T-helper 2 cell treated with Interferon-gamma antibody and Interleukin-4, amounts not matched to agents 5 μg/mL and 100 μg/mL, for 36 hours (primary cell): ENCODE measurements at places on chromosomes 11 and 22.

DNA sequence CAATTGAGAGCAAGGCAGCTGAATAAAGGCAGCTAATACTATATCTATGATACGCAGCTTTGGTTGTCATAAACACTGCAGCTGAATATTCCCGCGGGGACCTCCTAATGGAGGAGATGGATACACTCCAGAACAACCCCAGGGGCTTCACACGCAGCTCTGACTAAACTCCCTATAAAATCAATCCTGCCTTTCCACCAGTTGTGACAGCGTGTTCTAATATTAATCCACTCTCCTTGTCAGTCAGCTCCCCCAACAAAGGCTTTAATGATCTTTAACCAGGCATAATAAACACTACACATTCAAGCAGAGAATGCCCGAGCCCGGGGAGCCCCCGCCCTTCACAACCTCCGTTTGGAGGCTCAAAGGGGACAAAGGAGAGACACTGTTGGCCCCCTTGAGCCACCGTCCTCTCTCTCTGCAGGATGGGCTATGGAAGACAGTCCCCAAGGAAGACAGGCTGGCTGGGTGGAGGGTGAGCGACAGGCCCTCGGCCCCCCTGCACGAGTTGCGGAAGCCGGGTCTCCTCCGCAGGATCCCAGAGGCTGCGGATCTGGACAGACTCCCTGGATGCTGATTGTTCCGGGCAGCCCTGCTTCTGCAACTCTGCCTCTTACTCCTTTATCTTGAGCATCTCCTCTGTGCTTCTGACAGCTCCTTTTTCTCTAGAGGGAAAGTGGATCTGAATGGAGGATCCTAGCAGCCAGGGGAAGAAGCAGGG is 565.2 kb downstream of the BUD13 start:
- no peak for DNase-seq

GRCh38 chr11:2531277-2531986 is 86.6 kb downstream of the KCNQ1 start:
- DNase-seq, result peak; percentile 47

- DNase-seq, result no peak
Measured at GRCh38 chr11:1738380-1738779, 12.0 kb downstream of the IFITM10 start.

GRCh38 chr11:14676068-14676467 is 32.5 kb downstream of the PDE3B start:
- DNase-seq, result no peak

DNA sequence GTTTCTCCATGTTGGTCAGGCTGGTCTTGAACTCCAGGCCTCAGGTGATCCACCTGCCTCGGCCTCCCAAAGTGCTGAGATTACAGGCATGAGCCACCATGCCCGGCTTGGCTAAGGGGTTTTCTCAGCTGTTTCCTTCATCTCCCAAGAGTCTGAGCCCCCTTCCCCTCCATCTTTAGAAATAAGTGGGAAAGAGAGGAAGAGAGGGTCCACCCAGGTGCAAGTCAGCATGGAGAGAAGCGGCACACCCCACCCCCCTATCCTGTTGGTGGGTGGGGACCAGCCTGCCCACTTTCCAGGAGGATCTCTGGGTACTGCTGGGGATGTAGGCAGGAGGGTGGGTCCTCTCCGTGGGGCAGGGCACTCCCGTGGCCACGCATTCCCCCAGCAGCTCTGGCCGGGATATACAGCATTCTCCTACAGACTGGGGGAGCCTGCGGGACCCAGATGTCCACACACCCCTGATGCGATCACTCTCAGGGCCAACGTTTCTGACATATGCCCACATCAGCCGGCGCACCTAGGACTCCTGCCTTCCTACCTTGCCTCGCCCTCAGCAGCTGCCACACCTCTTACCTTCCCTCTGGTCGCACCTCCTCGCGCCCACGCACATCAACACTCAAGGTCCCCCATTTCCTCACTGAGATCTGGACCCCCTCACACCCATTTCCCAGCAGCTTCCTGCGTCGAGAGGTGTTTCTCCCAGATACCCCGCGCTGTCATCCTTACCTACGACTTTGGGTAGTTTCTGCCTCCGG is 8.9 kb downstream of the SCARF2 start:
- DNase-seq, result no peak

DNA sequence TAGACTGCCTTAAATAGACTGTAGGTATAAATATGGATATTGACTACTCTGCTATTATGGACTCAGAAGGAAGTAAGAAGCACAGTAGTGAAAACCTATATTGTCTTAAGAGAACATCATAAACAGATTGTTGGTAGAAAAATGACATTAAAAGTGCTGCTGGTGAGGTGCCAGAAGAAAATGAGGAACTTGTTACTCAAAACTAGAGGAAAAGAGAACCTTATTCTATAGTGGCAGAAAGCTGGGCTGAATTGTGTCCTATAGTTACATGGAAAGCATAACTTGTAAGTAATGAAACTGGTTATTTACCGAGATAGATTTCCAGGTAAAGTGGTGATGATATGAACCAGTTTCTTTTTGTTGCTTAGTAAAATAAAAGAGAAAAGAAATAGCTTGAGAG is 109.7 kb upstream of the CTSC start:
- no peak for DNase-seq

DNA sequence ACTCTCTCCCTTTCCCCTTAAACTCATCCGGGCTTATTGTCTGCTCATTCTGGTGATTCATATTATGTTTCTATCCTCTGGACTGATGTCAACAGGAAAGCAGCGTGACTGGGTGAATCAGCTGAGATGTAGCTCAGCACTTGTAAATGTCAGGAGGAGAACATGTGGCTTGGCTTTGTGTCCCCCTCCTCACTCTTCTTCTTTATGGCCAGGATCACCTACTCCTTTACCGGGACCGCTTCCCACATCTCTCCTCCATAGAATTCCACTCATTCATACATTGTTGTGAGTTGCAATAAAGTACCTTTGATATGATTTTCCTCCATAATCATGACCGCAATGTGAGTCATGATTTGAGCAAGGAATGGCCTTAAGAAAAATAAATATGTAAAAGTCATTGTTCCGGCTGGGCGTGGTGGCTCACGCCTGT is 15.8 kb upstream of the SYN3 start:
- DNase-seq, result no peak

DNA sequence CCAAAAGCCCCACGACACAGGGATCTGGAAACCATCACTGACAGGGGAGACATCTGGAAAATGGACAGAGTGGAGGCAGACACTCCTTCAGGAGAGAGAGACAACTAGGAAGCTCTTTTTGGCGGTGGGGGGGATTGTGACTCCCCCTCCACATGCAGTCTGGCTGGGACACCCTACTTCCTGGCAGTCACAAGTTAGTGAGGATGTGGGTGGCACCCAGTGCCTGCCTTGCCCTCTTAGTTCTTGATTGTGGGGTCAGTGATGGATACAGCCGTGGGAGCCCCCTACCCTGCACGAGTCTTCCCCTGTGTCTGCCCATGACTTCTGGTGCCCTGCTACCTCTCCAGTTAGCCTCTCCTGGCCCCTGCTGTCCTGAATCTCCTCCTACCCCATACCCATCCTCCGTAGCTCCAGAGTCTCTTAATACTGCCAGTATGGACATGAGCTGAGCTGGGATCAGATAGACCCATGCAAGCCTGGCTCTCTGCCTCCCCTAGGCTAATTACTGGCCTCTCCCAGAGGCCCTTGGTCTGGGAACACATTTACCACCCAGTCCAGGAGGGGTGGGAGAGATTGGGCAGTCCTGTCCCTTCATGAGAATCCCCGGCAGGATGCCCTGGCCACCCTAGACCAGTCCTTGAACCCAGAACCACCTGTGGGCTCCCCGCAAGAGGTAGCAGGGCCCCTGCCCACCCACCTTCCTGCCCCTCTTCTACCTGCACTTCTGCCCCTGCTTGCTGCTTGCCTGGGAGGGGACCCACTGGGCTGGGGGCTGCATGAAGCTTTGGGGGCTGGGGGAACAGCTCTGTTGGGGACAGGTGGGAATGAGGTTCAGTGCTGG is 22.8 kb downstream of the RHBDD3 start:
- DNase-seq, result no peak

GRCh38 chr22:24948356-24949202 is 2.1 kb upstream of the LHFPL7 start:
- DNase-seq, result no peak

DNA sequence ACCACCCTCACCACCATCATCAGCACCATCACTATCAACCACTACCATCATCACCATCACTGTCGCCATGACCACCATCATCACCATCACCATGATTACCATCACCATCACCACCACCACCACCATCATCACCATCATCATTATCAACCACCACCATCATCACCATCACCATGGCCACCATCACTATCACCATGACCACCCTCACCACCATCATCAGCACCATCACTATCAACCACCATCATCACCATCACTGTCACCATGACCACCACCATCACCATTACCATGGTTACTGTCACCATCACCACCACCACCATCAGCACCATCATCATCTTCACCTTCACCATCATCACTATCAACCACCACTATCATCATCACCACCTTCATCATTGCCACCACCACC is 183.4 kb downstream of the SHANK2 start:
- DNase-seq, result no peak

DNA sequence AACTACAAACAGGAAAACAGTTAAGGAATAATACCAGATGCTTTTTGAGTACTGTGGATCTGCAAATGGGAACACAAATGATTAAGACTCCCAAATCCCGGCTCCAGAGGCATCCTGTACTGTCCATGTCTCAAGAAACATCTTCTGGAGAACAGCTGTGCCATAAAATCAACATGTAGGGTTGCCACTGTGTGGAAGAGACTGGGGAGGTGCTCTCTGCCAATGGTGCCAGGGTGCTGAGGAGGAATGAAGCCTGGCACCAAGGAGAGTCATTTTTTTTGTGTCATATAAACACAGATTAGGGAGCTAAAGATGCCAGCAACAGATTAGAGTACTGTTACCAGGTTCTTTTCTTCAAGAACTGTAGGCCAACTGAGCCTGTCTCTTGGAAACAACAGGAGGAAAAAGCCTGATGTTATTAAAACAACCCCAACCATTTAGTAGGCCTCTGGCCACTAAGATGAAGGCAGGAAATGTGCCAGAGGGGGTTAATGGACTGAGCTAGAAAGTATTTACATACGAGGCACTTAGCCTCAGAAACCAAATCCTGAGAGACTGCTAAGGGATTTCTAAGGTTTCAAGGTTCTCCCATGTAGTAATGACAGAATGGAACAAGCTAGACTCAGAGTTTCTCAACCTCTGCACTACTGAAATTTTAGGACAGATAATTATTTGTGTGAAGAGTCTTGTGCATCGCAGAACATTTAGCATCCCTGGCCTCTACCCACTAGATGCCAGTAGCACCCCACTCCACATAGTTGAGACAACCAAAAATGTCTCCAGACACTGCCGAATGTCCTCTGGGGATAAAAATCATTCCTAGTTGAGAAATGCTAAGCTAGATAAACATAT is 54.6 kb upstream of the CHRM4 start:
- no peak for DNase-seq

DNA sequence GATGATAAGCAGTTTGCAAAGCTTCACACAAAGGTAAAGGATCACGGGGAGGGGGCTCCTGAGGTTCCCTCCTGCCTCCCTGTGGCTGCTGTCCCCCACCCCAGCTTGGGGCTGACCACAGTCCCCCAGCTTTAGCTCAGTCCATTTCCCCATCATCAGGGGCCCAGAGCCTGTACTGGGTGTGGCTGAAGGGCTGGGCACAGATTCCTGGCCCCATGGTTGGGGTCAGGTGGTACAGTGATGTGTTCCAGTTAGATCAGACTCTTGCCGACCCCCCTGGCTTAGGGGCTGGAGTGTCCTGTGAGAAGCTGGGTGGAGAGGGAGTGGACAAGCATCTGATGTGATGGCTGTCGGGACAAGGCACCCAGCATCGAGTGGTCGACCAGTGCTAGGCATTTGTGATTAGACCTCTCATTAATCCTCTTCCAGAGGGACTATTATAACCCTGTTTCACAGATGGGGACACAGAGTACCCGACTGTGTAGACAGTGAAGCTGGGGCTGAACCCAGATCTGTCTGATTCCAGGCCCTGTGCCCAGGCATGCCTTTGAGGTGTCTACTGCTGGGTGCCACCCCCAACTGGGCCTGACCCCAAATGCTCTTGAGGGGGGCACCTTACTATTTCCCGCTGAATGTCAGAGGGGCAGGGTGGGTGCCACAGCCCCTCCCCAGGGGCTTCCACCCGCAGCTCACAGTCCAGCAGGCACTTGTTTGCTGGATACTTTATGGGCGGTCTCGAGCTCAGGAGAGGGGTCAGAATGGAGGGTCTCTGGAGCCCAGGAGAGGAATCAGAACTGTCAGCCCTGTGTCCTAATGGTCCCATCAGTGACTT is 4.3 kb downstream of the SHANK3 start:
- DNase-seq, result no peak

DNA sequence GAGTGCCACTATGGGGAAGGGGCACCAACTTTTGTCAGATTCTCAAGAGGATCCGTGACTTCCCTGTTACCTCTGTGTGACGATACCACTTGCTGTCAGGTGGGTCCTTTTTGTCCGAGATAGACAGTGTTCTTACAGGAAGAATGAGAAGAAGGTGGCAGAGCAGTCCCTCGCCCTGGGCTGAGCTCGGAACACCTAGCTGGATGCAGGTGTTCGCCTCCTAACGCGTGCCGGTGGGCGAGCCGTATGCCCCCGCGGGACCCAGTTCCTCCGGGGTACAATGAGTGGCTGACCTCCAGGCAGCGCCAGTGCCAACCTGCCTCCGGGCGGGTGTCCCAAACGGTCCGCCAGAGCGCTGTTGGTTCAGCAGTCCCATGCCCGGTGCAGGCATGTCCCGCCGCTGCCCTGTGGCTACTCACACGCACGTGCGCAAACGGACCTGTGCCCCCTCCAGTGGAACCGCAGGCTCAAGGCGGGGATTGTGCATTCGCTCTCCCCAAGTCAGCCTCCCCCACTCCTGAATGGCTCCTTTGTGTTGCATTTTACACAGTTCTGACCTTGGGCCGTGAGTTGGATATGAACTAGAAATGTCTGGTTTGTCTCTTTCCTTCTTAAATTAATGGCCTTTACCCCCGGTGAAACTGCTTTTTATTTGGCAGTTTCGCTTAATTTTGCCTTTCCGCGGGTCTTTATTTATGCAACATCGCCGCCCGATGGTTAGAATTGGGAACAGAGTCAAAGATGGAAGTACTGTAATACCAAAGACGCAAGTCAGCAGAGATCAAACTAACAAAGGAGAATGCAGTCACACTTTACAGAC is 1.1 kb upstream of the ABTB2 start:
- peak; percentile 67 for DNase-seq

DNA sequence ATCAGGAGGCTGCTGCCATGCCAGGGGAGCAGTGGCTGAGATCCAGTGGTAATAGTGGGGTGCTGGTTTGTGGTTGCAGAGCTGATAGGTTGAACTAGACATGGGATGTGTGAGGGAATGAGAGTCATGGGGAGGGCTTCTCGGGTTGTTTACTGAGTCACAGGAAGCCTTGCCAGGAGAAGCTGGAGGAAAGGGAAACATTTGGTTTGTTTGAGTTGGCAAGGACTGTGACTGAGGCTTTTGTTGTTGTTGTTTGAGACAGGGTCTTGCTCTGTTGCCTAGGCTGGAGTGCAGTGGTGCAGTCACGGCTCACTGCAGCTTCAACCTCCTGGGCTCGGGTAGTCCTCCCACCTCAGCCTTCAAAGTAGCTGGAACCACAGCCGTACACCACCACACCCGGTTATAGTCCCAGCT is 49.3 kb downstream of the CABIN1 start:
- DNase-seq, result no peak

- no peak for DNase-seq
Measured at GRCh38 chr11:117058761-117059261, 39.4 kb downstream of the SIK3 start.
